ENCODE measurements at places on chromosomes 1 and 21.

GRCh38 chr1:51615780-51616291 lies 1.1 kb upstream of the OSBPL9 start:
- DNase-seq = no peak

- DNase-seq = no peak
Measured at GRCh38 chr1:115757326-115757725, 11.2 kb downstream of the CASQ2 start.

GRCh38 chr1:214658785-214659184 lies 55.8 kb downstream of the CENPF start:
- no peak for DNase-seq

DNA sequence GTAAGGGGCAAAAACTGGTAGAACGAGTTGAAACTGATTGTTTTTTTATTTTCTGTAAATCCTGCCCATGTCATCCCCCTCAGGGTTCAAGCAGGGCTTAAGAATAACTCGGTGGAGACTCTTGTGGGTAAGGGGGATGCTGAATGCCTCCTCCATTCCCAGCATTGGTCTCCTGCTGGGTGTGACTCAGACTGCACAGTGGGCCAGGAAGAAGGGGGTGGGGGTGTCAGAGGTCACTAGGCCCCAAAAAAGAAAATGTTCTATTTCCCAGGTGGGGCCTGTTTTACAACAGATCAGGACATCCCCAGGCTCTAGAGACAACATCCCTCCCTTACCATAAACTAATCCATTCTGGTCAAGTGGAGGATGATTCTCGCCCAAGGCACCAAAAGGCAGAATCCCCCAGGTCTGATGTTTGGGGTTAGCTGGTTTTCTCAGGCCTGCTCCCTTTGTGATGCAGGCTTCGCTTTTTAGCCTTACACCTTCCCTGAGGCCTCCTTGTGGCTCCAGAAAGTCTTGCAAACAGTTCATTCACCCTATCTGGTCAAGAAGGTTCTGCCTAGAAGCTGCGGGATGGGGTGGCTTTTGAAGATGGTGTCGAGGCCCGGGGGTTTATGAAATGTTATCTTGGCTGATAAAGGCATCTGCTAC lies 10.7 kb upstream of the GRHL3 start:
- no peak for DNase-seq

GRCh38 chr1:31669786-31670592 lies 25.3 kb upstream of the PEF1 start:
- DNase-seq = peak; percentile 97

DNA sequence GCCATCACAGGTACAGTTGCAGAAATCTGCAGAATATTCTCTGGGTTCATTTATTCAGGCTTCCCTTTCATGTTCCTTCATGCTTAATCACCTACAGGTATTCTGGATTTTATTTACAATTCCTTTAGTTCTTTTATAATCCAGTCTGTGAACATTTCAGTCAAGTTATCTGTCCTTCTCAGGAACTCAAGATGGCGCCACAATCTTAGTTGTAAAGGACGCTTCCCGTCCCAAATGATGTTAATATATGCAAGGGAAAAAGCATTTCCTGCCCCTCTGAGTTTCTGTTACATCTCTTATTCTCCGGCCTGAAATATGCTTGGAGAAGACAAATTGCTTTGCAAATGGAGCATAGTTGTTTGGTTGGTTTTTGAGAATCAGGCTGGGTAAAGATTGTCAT lies 19.3 kb downstream of the F3 start:
- peak; percentile 36 for DNase-seq

DNA sequence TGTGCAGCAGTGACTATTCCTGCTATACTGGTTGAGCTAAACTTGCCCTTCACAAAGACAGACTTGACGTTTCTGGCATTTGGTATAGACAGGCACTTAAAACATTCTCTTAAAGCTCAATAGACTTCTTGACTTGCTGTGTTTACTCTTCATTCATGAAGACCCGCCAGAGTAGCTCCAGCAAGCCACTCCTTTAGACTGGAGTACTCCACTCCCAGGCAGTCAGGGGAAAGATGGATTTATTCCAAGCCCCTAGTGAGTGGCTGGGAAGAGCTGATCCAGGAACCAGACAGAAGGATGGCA lies 70.7 kb downstream of the EVA1C start:
- DNase-seq = no peak

DNA sequence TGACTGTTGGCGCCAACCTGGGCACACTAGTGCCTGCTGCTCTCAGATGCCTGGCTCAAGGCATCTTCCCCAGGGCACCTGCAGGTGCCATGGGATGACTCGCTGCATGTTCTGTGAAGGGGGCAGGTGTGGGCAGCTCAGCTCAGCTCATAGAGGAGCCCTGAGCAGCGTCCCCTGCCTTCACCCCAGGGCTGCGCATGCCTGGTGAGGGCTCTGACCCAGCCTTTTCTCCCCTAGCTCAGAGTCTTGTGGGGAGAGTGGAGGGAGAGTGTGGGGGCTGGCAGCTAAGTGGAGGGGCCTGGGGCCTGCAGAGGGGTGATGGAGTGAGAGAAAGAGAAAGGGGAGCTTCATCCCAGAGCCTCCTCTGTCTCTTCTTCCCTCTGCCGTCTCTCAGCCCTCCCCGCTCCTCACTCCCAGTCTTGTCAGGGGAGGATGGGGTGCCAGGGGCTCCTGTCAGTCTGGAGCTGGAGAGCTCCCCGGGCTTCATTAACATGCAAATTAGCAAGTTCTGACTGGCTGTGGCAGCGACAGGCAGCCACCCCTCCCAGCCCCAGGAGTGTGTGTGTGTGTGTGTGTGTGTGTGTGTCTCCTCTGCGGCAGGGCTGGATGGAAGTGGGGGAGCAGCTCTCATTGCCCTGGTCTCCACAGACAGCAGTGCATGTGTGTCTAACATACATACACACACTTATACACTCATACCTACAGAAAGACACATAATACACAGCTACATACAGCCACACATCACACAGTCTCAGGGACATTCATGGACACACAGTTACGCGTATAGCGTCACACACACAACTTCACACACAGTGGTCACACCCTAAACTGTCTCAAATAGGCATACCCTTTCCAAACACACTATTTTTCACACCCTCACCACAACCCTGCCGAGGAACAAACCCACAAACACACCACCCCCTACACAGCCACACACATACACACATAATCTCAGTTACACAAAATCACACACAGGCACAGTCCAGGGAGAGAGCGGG lies 34.0 kb downstream of the FOXO6 start:
- no peak for DNase-seq

DNA sequence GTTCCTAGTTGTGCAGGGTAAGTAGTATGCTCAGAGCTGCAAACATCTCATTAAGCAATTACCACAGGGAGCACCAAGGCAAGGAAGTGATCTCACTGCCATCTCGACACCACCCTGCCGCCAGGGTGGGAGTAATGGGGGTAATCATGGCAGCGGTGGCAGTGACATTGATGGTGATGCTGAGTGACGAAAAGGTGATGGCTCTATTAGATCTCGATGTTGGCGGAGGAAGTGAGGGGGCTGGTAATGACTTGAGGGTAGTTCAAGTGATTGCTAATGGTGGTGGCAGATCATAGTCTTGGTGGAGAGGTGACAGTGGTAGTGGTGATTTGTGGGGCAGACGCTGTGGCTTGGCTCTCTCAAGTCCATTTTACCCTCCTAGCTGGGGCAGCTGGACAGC lies 25.4 kb upstream of the TENT5B start:
- DNase-seq = no peak

DNA sequence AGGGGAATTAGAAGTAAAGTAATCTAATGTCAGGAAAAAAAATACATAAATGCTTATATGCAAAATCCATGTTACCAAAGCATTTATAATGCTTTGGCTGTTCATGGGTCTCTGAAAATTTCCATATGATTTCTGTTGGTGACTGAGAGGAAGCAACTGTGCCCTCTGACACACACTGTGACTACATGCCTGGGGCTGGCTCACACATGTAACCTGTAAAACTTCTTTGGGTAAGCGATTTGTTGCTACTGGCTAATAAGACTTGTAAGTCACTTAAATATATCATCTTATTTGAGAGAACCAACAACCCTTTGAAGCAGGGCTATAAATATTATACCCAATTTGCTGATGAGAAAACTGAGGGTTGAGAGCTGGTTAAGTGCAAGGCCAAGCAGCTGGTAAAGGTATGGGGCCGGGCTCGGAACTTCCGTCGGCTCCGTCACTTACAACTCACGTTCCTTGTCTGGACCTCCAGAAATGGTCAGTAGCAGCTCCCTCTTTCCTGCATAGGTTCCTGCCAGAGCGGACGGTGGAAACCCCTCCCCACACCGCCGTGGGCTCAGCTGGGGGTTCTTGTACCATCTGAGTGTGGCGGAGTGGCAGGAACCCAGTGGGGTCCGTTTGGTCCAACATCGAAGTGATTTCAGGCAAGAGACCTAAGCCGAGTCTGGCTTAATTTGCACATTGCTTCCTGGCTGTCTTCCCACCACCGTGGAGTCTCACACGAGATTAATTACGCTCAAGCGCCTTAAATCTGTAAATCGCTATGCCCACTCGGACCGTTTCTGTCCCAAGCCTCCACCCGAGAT lies 714 bp downstream of the DFFA start:
- DNase-seq = no peak

DNA sequence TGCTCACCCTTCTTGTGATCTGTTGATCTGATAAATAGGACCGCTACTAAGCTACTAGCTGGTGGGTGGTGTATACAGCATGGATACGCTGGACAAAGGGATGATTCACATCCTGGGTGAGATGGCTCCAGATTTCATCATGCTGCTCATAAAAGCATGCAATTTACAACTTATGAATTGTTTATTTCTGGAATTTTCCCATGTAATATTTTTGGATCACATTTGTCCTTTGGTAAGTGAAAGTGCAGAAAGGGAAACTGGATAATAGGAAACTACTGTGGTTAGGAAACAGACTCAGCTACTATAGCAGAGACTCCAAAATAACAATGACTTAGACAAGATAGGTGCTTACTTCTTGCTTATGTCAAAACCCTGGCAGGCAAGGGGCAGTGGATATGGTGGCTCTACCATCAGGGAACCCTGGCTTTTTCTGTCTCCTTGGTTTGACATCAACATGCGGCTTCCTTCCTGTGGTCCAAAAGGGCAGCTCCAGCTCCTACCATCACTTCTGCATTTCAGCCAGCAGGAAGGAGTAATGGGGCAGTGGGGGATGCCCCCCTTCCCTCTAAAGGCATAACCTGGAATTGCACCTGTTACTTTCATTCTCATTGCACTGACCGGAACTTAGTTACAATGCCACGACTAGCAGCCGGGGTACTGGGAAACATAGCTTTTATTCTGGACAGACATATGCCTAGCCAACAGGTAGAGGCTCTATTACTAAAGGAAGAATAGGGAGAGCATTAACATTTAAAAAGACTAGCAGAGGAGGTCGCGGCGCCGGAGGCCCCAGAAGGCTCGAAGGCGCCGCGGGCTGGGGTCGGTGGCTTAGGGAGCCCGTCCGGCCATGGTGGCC lies 13.8 kb upstream of the AK2 start:
- no peak for DNase-seq

- DNase-seq = no peak
Measured at GRCh38 chr21:29827236-29827635, 112.6 kb downstream of the GRIK1 start.
